Bladder microvascular endothelial cell (primary cell): ENCODE measurements at places on chromosomes 3 and 15. TPM values are rescaled to one million over a fixed set of nuclear protein-coding genes. Genes with fewer than 3 reads are reported as not detected.

The FOXL2 gene
- under 0.01 TPM in 1 of 2 replicates, not detected in the other for total RNA-seq

The CFAP20DC gene
- 0.81 and 0.82 TPM in 2 replicates for total RNA-seq

The HAUS2 gene
- total RNA-seq, result 24.4 and 25.7 TPM in 2 replicates

The CPN2 gene
- total RNA-seq, result not detected in 2 replicates

The UBR1 gene
- total RNA-seq, result 20.7 and 43.2 TPM in 2 replicates

The RFTN1 gene
- total RNA-seq, result 42.9 and 46.9 TPM in 2 replicates

The FBXW12 gene
- total RNA-seq, result not detected in 2 replicates

The THRB gene
- total RNA-seq, result under 0.01 TPM in 2 replicates

The NOP10 gene
- total RNA-seq, result 182 and 189 TPM in 2 replicates

The CCDC54 gene
- total RNA-seq, result not detected in 2 replicates

The STARD9 gene
- total RNA-seq, result 19.1 and 28.1 TPM in 2 replicates

The SLC28A1 gene
- not detected in 2 replicates for total RNA-seq

The ANKRD63 gene
- total RNA-seq, result not detected in 2 replicates

The DNAH12 gene
- under 0.01 and 0.16 TPM in 2 replicates for total RNA-seq
